Fibroblast of skin of right quadriceps (primary cell): ENCODE measurements at places on chromosomes 3 and 15.

GRCh38 chr15:80710635-80711554 lies 15.8 kb downstream of the ABHD17C start:
- peak; percentile 37 for DNase-seq

DNA sequence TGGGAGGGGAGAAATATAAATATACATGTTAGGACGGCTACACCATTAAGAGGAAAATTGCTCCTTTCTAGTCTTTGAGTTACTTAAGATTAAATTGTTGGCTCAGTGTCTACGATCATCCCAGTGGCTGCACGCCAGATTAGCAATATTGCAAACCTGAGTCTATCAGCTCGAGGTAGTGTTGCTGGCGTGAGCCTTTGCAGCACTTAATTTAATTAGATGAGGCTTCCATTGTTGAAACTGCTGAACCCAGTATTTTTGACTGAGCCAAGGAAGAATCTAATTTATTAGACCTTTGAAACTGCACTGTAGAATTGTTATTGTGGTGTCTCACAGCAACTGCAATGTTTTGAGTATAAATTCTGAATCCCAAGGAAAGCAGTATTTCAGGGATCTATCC lies 782.4 kb upstream of the ROBO1 start:
- no peak for DNase-seq

- DNase-seq = no peak
Observed at GRCh38 chr3:183494341-183494740, 61.2 kb downstream of the KLHL6 start.

DNA sequence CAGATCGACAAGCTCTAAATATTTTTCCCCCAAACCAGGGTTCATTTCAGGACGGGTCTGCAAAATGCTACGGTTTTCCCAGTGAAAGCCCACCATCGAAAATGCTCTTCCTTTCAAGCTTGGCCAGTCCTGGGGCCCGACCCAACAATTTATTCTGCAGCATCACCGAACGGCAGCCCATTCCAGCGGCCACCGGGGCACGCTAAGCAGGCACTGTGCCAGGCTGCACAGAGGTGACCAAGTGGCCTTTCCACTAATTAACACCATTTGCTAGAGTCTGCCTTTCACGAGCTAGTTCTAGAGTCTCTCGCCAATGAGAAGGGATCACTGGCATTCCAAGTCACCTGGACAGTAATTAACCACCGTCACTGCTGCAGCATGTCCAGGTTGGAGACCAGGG lies 14.4 kb downstream of the RGMA start:
- no peak for DNase-seq

DNA sequence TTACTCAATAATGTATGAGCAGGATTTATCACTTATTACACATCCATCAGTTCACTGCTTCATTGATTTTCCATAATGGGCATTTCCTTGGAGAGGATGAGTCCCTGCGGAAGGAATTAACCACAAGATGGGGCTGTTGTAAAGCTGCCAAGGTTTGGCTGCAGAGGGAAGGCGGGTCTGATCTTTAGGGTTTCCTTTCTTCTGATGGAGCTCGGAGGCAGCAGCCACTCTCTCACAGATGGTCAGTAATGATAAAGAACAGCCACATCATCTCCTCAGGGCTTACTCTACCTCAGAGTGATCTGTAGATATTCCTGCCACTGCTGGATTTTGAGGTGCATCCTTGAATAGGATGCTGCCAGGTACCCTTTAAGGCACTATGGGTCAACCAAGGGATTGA lies 115.2 kb downstream of the USP13 start:
- DNase-seq = peak; percentile 75

DNA sequence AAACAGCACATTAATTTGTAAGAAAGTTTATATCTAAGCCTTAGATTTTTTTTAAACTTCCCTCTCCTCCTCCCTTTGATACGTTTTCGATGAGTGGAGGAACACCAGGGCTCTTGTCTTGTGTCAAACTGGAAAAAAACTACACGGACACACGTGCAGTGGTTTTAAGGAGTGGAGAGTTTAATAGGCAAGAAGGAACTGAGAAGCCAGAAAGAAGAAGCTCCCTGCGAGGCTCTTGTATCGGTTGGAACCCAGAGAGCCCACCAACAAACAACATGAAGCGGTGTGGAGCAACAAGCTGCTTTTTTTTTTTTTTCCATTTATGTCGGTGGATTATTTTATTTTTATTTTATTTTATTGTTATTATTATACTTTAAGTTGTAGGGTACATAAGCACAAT lies 18.6 kb downstream of the NDUFB4 start:
- no peak for DNase-seq

DNA sequence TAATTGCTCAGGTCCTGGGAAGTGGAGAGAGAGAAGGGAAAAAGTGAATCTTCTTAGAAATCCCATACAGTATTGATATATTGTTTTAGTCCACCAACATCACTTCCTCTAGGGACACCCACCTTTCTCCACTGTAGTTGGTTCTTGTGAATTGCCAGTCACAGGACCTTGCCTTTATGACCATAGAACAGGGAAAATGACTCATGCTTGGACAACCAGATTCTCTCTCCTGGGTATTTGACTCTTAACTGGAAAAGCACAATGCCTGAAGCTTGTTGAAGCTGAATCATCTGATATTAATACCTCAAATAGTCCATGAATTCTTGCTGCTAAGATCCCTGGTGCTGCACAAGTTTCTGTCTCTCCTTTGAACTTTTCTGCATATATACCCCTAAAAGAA lies 32.5 kb upstream of the DCLK3 start:
- peak; percentile 35 for DNase-seq

GRCh38 chr3:43699864-43700263 lies 9.1 kb downstream of the ABHD5 start:
- DNase-seq = no peak

GRCh38 chr3:156542101-156543042 lies 12.5 kb downstream of the SSR3 start:
- DNase-seq = no peak

GRCh38 chr3:178735032-178735674 lies 198.9 kb downstream of the KCNMB2 start:
- no peak for DNase-seq

- no peak for DNase-seq
Observed at GRCh38 chr3:185726254-185726967, 98.4 kb downstream of the IGF2BP2 start.

DNA sequence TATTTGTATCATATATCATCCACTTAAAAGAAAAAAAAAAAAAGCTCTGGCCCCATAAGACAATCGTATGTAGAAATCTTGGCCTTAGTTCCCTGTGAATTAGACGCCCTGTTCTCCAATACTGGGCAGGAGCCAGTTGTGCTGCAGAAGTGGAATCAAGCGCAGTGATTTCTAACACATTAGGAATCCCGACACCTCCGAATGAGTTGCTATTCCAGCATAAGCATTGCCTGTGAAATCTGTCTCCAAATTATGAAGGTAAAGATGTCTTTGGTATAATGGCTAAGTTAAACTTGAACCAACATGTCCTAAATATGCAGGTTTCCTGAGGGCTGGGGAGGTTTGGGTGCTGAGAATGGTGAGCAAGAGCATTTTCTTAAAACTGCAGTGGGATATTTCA lies 199.4 kb upstream of the ARRDC4 start:
- no peak for DNase-seq

DNA sequence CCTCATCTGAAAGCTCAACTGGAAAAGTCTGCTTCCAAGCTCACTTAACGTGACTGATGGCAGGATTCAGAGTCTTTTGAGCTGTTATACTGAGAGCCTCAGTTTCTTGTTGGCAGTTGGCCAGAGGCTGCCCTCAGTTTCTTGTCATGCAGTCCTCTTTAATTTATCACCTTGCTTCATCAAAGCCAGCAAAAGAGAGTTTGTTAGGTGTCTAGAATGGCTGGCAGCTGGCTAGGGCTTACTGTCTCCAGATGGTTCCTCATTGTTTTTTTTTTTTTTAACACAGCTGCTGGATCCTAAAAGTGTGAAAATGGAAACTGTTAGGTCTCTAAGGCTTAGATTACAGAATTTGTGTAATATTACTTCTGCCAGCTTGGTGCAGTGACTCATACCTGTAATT lies 310.6 kb downstream of the PDCD6IP start:
- DNase-seq = no peak

GRCh38 chr3:54706738-54707137 lies 221.1 kb downstream of the LRTM1 start:
- DNase-seq = no peak

DNA sequence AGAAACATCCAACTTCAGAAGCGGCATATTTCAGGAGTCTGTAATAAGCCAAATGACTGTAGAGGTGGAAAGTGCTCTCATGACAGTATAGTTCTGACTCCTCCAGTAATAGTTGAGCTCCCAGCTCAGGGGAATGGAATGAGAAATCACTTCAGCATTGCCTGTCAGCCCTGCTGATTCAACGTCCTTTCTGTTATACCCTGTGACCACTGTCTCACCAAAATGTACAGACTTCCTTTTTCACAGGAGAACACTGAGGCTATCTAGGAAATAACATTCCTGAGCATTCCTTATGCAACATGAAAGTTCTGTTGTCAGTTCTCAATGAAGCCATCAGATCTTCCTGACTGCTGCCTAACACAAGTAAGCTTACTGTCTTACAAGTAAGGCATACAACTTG lies 284.5 kb upstream of the MME start:
- peak; percentile 96 for DNase-seq

DNA sequence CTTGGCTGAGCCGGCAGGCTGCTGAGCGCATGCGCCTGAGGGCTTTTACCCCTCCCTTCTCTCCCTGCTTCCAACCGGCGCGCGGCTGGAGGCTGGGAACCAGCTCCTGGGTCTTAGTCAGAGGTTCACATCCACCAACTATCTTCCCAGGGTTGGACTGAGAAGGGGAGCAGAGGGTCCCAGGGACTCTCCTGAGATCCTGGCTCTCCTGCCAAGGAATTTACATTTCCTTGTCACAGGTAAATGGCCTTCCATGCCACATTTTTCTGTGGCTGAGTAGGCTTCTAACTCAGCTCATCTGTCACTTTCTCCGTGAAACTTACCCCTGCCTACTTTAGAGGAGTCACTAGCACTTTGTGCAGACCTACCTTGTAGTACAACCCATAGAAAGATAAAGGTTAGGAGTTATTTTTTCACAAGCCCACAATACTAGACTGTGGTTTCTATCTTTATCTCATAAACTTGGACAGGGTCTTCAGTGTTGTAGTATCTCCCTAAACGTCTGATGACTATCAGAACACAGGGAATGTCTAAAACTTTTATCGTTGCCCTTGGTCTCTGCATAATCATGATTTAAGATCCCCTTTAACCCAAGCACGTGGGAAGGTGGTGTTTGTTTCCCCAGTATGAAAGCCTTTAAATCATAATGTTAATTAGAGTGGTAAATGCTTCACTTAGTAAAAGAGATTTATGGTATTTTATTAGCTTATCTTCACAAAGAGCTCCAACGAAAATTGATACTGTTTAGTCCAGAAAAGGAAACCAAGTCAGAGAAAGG lies 638 bp upstream of the TBC1D5 start:
- DNase-seq = no peak

- DNase-seq = no peak
Observed at GRCh38 chr15:91970142-91970541, 116.6 kb downstream of the SLCO3A1 start.

DNA sequence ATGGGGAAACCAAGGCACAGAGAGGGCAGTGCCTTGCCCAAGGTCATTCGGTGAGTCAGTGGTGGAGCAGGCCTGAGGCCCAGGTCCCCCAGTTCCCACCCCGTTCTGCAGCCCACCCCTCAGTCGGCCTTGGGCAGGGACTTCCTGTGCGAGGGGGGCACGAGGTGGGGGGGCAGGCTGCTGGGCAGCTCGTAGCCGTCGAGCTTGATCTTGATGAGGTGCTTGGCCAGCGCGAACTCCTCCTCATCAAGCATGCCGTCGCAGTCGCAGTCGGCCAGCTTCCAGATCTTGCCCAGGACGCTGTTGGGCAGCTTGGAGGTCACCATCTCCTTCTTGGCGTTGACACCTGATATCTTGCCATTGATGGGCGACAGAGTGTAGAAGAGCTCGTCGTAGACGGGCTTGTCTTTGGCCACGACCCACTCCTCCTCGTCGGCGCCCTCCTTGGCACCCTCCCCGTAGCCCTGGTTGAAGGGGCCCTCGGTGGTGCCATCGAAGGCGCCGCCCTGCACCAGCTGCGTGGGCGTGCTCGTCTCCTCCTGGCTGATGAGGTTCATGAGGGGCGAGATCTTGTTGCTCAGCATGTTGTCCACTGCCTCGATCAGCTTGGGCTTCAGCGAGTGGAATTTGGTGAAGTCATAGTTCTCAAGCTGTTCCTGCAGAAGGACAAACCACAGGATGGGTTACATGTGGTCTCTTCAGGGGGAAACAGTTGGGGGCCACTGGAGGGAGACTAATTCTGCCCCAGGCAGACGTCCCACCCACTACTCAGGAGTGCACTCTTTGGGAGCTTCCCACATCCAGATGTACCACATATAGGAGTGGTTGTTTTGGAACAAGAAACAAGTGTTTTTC lies 6.9 kb upstream of the SPTBN5 start:
- no peak for DNase-seq

- DNase-seq = no peak
Observed at GRCh38 chr3:152151216-152151876, 117.4 kb upstream of the MBNL1 start.

- DNase-seq = no peak
Observed at GRCh38 chr15:48077616-48078184, 43.1 kb upstream of the SLC24A5 start.

- peak; percentile 65 for DNase-seq
Observed at GRCh38 chr3:148379763-148380382, 317.8 kb upstream of the AGTR1 start.

GRCh38 chr15:101452572-101452971 lies 36.9 kb downstream of the PCSK6 start:
- no peak for DNase-seq

DNA sequence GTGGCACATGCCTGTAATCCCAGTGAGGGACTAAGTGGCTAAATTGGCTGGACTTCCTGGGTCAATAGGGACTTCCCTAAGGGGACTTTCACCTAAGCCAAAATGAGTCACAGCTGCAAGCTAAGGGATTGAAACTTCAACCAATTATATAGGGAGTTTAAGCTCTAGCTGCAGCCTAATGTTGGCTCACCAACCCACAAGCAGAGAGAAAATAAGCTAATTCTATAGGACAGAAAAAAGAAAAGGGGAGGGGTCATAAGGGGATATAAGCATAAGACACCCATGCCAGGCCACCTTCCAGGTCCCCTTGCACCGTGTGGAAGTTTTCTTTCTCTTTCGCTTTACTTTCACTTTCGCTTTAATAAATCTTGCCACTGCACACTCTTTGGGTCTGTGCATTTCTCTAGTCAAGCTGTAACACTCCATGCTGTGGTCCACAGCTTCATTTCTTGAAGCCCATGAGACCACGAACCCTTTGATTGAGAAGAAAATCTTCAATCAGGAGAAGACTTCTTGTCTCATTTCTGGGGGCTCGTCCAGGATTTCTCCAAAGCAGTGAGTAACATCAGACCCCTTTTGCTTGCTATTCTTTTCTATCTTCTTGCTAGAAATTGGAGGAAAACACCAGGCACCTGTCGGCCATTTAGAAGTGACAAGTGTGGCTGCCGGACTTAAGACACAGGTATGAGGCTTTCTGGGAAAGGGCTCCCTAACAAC lies 192.3 kb downstream of the IGSF11 start:
- DNase-seq = peak; percentile 1

GRCh38 chr3:177597311-177598096 lies 400.2 kb upstream of the TBL1XR1 start:
- peak; percentile 94 for DNase-seq
